ENCODE measurements at places on chromosomes 12 and 14. TPM values are rescaled to one million over a fixed set of nuclear protein-coding genes. Genes with fewer than 3 reads are reported as not detected.

GRCh38 chr12:120141336-120141735 lies 24.8 kb upstream of the RAB35 start:
- DNase-seq: no peak

DNA sequence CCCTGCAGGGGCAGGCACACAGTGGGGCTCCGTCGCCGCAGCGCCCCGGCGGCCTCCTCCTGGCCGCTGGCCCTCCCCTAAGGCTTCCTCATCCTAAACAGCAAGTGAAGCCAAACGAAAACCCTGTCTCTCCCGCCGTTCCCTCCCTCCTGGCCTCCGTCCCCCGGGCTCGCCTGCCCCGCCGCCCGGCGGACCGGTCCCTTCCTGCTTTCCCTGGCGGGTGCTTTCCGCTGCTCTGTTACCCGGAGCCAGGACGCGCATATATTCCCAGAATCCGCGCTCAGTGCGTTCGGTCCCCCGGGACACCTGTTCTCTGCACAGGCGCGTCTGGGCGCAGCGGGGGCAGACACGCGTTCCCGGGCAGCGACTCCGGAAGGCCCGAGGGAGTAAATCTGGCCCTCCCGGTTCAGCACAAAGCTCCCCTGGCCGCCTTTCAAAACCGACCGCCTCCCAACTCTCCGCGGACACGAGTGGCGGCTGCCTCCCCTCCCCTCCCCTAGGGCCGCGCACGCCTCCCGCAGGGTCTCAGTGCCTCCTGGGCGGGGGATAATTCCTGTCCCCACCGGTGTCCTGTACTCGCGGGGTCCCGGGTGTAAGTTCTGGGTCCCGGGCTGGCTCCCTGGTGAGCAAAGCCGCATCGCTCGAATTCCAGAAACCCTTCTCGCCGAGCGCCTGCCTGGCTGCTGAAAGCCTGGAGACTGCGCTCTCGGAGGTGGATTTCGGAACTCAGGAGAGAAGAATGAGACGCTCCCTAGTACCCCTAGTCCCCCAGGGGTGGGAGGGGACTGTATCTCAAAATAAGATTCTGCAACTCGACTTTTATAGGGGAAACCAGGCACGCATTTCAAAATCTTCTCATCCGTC lies 21.4 kb upstream of the CEP170B start:
- no peak for DNase-seq

- DNase-seq: peak; percentile 4
Measured at GRCh38 chr14:69712599-69713088, 54.3 kb upstream of the SRSF5 start.

Gene SOAT2
- total RNA-seq: 0.17 TPM

- no peak for DNase-seq
Measured at GRCh38 chr14:105082703-105083102, 17.5 kb upstream of the GPR132 start.

DNA sequence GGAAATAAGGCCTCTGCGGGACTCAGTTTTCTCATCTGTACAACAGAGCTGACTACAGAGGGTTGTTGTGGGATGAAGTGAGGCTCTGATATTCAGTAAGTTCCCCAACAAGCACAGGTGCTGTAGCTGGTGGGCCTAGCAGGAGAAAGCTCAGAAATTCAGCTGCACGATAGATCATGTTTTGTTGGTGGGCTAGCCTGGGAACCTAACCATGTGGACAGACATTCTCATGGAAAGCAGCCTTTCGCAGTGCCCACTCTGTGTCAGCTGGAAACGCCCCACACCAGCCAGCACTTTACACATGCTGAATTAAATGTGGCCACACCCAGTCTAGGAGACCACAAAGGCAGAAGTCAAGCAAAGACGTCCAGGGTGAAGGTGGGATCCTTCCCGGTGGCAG lies 16.1 kb downstream of the PITPNM2 start:
- no peak for DNase-seq

- DNase-seq: no peak
Measured at GRCh38 chr12:113425960-113426453, 3.8 kb downstream of the SDSL start.

Gene CACNB3
- total RNA-seq: 11.7 TPM

GRCh38 chr14:72577521-72577920 lies 316.4 kb downstream of the DPF3 start:
- no peak for DNase-seq

DNA sequence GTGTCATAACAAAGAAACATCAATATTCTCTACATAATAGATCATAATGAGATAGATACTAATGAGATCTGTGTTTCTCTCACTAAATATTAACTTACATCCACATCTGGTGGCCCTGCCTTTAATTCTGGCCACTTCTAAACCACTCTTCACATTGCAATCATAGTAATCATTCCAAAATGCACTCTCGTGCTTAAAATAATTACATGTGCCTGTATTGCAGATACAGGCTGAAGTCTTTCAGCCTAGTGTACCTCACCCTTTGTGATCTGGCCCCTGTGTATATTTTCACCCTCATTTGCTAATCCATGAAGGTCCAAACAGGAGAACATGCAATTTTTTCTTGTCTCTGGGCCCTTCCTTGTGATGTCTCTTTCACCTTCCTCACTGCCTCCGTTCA lies 108.0 kb downstream of the LIN7A start:
- DNase-seq: no peak

Gene SLC17A8
- total RNA-seq: not detected
